T-cell (primary cell): ENCODE measurements at places on chromosomes 3 and 15.
A peak's percentile ranks its signal among the peaks of the same experiment; 100 is the strongest.

- DNase-seq: no peak
Observed at GRCh38 chr15:57217778-57218598, 158.3 kb upstream of the CGNL1 start.

- no peak for DNase-seq
Observed at GRCh38 chr15:60838206-60838605, 359.3 kb upstream of the ICE2 start.

- DNase-seq: no peak
Observed at GRCh38 chr15:80977627-80978036, 12.0 kb downstream of the MESD start.

DNA sequence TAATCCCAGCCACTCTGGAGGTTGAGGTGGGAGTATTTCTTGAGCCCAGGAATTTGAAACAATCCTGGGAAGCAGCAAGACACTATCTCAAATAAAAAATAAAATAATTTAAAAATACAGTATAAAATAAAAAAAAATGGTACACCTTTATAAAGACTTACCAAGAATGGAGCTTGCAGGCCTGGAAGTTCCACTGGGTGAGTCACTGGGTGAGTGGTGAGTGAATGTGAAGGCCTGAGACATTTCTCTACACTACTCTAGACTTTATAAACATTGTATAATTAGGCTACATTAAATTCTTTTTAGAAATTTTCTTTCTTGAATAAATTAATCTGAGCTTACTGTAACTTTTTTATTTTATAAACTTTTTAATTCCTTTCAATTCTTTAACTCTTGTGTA is 609.1 kb upstream of the BCHE start:
- DNase-seq: no peak

DNA sequence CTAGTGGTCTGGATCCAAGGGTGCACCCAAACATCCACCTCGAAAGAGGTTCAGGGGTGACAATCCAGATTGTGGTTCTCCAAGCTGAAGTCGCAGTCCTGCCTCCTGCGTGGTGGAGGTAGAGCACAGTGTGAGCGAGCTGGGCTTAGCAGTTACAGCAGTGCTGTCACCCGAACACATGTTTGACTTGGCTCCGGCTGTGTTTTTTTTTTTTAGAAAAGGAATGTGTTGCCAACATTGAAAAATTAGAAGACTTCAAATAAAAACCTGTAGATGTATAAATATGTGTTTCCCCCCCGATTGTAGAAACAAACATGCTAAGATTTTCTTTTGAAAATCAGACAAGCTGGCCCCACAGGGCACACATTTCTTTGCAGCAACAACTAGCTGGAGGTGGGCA is 530.8 kb downstream of the SHQ1 start:
- DNase-seq: no peak

GRCh38 chr3:149615731-149616221 is 42.0 kb downstream of the WWTR1 start:
- DNase-seq: no peak

DNA sequence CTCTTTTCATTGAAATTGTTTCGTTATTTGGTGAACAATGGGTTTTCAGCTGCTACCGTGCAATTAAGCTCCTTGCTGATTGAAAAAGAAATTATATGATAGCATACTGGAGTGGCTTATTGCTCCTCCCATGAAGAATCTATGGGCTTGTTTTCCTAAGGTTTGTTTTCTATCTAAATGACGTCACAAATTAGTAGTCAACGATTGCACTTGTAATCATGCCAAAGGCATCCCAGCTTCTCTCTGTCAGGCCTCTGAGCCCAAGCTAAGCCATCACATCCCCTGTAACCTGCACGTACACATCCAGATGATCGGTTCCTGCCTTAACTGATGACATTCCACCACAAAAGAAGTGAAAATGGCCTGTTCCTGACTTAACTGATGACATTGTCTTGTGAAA is 388.0 kb upstream of the LMCD1 start:
- no peak for DNase-seq

GRCh38 chr3:54870423-54870822 is 57.4 kb downstream of the LRTM1 start:
- DNase-seq: no peak

DNA sequence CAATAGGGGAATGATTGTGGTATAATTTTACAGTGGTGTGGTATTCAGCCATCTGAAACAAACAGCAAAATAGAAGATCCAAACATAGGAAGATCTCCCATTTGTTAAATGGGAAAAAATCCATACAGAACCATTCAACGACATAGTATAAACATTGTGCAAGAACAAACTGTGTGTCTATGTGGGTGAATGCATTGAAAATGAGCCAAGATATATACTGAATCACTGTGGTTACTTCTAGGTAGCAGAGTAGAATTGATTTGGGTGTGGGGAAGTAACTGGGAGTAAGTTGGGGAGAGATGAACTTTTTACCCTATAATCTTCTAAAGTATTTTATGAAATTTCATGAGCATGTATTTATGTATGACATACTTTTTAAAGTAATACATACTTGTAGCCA is 123.1 kb upstream of the UMPS start:
- DNase-seq: no peak

DNA sequence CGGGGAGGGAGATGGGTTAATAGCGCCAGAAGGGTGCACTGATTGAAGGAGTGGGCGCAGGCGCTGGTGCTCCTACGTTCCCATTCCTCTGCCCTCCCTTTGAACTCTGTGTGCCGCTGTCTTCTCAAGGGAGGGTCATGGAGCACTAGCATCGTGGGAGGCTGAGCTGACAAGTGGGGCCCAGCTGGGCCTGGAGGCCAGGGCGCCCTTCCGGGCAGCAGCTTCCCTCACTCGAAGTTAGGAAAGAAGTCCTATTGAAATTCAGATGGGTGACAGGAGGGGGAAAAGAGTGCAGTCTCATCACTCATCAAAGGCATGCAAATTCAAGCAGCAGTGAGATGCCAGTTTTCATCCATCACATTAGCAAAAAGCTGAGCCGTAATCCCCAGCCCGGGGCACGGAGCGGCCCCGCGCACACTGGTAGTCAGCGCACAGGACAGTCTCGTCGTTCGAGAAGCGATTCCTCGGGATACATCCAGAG is 128.2 kb downstream of the LRRK1 start:
- DNase-seq: no peak

DNA sequence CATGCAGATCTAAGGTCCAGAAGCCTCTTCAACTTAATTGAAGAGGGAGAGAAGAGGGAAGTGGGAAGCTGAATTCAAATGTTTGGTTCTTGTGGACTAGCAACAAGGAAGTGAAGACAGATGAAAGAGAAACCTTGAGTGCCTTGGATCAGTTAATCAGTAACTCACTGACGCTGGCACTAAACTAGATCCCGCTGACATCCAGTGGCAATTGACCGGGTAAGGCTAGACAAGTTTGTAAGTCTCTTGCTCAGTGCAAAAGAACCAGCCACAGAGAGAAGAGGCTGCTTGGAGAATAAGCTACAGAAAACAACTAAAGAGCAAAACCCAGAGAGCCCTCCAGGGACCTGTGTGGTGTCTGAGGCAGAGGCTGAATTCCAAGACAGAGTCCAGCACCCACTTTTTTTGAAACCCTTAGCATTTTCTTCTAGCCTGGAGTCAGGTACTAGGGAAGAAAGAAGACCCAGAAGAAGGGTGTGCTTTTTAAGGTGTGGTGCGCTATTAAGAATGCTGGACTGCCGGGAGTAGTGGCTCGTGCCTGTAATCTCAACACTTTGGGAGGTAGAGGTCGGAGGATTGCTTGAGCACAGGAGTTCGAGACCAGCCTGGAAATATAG is 6.9 kb downstream of the PLCH1 start:
- DNase-seq: no peak

DNA sequence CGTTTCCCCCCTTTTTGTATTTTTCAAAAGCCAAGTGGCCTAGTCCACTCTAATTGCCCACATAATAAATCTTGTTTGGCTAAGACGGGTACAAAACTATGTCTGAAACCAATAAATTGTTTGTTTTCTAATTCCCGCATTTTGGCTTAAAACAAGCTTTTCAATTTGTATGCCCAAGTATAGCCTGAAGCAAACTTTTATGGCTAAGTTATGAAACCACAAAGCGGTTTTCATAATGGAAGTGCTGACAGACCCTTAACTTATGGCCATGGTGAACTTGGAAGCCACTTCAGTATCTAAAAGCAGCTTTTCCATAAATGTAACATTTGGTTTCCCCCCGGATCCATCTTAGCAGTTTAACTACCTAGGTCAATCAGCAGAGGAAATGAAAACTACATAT is 29.9 kb upstream of the POLR2M start:
- DNase-seq: no peak

- no peak for DNase-seq
Observed at GRCh38 chr3:46070595-46071093, 43.4 kb upstream of the XCR1 start.

GRCh38 chr15:59688782-59689625 is at the start of gene BNIP2:
BNIP2 (minus strand) TSS chr15:59689320; CDS start chr15:59682457, 6,863 bp downstream.
- peak; percentile 99 for DNase-seq

- DNase-seq: peak; percentile 16
Observed at GRCh38 chr15:70447928-70448698, 315.2 kb downstream of the UACA start.

- no peak for DNase-seq
Observed at GRCh38 chr15:82643992-82644391, 3.2 kb downstream of the CPEB1 start.

- no peak for DNase-seq
Observed at GRCh38 chr15:81751256-81751655, 294.6 kb downstream of the MEX3B start.

GRCh38 chr15:70533931-70534742 is 229.2 kb downstream of the UACA start:
- no peak for DNase-seq

DNA sequence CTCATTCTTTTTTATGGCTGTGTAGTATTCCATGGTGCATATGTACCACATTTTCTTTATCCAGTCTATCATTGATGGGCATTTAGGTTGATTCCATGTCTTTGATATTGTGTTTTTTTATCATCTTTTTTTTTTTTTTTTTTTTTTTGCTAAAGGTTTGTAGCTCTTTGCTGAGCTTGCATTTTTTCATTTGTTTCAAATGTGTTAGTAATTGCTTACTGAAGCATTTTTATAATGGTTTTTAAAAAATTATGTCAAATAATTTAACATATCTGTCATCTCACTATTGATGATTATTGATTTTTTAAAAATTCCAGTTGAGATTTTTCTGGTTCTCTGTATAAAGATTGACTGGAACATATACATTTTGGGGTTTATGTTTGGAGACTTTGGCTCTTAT is 934.6 kb downstream of the TUSC7 start:
- DNase-seq: no peak

DNA sequence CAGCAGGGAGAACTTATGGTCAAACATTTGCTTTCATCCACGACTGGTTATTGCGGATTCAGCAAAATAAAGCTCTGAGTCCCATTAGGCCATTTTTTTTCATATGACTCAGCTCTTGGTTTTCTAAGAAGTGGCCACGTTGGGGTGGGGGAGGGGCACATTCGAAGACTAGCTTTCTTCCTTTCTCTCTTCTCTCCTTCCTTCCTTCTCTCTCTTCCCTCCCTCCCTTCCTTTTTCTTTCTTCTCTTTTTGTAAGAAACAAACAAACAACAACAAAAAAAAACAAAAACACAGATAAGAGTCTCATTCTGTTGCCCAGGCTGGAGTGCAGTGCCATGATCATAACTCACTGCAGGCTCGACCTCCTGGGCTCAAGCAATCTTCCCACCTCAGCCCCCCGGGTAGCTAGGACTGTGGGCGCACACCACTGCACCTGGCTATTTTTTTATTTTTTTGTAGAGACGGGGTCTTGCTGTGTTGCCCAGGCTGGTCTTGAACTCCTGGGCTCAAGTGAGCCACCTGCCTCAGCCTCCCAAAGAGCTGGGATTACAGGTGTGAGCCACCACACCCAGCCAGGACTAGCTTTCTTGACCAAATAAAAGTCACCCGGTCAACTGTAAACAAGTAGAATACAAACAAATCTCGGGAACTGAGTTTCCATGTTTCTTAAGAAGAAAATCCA is 41.6 kb downstream of the ABCC5 start:
- no peak for DNase-seq

- no peak for DNase-seq
Observed at GRCh38 chr15:37837276-37837675, 97.2 kb upstream of the TMCO5A start.

DNA sequence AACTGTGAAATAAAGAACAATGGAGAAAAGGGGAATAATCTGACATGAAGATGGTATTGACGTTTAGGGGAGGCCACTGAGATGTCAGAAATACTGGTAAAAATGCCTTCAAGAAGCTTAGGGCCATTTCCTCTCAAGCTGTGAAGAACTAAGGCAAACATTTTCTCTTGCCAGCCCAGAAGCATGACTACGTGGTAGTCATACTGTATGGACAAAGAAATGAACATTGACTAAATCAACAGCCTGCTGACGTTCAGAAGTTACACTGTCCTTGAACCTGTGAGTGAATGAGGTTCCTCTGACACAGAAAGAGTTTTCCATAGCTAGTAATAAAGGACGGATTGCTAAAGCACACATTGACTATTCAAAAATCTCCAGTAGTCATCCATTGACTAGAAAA is 121.0 kb downstream of the P3H2 start:
- DNase-seq: no peak

- DNase-seq: no peak
Observed at GRCh38 chr3:133136114-133137041, 98.2 kb downstream of the TMEM108 start.

DNA sequence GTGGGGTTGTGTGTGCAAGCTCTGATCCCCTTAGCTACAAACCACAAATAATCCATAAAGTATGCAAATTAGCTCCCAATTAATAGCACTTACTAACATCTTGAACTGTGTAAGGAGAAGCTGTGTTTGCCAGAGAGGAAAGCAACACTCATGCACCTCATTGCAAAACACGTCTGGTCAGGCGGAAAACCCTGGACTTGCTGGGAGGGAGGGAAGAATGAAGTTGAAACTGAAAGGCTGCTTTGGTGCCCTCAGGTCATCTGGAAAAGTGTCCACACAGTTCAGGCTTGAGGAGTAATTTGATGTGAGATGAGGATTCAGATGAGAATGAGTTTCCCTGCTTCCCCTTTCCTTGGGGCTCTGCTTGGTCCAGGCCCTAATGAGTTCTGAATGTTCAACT is 185.5 kb upstream of the ANKRD28 start:
- no peak for DNase-seq

GRCh38 chr3:3800685-3801493 is 1.7 kb downstream of the LRRN1 start:
- DNase-seq: no peak

- DNase-seq: no peak
Observed at GRCh38 chr3:49164983-49165720, 979 bp downstream of the CCDC71 start.

- DNase-seq: no peak
Observed at GRCh38 chr3:151890721-151891141, 17.3 kb downstream of the SUCNR1 start.

DNA sequence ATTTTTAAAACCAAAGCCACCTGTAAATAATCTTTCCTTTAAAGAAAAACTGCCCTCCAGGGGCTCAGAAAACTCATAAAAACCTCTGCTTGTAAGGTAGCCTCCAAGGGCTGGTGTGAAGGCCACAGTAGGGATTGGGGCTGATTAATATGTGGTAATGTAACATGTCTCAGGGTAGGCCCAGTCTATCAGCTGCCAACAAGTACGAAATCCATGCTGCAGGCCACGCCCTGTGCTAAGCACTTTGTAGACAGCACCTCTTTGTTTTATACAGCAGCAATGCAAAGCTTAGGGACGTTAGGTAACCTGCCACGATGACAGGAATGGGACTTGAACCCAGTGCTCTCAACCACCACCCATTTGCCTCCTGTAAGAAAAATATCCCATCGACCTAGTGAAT is 65.6 kb upstream of the PRICKLE2 start:
- no peak for DNase-seq

- no peak for DNase-seq
Observed at GRCh38 chr15:50880651-50881114, 27.8 kb upstream of the AP4E1 start.

- no peak for DNase-seq
Observed at GRCh38 chr3:141476033-141476432, 10.8 kb upstream of the RASA2 start.
